ENCODE measurements at places on chromosomes 2 and 18. TPM values are rescaled to one million over a fixed set of nuclear protein-coding genes. Genes with fewer than 3 reads are reported as not detected.

GRCh38 chr18:55314615-55315237, 273.3 kb downstream of the TCF4 start:
- DNase-seq: no peak

- no peak for DNase-seq
Measured at GRCh38 chr2:109342256-109342850, 213.3 kb downstream of the SH3RF3 start.

GRCh38 chr2:241109210-241110088, 7.4 kb upstream of the MTERF4 start:
- no peak for DNase-seq

DNA sequence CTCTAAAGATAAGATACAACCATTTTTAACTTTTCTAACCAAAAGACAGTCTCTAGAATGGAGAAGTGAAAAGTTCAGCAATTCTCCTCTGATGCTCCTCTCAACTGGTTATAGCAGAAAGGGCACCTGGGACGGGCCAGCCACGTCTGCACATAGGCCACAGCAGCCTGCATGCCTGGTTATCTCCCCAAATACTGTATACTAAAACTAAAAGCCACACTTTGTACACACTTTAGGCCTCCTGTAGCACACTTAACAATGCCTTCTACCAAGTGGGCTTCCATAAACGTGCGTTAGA, 179.1 kb downstream of the ANKRD44 start:
- no peak for DNase-seq

DNA sequence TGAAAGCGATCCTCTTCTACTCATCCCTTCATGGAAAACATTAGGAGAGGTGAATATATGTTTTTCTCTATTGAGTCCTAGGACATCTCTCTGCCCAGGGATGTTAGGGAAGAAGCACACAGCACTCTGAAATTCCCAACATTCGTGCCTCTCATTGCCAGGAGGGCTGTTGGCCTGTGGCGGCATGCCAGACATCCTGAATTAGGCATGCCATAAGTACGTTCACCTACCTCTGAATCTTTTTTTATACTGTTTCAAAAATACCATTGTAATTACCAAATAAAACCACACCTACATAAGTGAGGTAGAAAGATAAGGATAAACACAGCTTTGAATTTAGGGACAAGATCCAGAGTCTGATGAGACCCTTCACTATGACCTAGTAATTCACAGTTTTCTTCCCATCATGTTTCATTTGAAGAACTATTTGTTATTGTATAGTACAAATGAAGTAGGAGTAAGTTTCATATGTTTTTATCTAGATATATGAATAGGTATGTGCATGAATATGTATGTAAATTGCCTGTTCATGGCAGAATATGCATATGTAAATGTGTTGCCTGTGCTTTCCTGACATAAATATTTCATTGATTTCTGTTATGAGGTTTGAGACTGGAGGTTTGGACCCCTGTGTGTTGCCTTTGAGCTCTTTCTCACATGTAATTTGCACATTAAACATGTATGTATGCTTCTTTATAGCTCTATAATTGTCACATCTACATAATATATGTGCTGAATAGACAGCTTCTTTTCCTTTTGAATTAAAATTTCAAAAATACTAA, 66.6 kb upstream of the STAM2 start:
- no peak for DNase-seq

GRCh38 chr2:98372121-98372520, 25.9 kb downstream of the CNGA3 start:
- no peak for DNase-seq

- peak; percentile 60 for DNase-seq
Measured at GRCh38 chr2:218074031-218074430, 5.0 kb downstream of the RUFY4 start.

- DNase-seq: peak; percentile 35
Measured at GRCh38 chr18:36572135-36572856, 256.5 kb downstream of the TPGS2 start.

GRCh38 chr2:7516484-7517063, 599.4 kb downstream of the RNF144A start:
- no peak for DNase-seq

- no peak for DNase-seq
Measured at GRCh38 chr2:3472296-3472695, 47.0 kb downstream of the ADI1 start.

DNA sequence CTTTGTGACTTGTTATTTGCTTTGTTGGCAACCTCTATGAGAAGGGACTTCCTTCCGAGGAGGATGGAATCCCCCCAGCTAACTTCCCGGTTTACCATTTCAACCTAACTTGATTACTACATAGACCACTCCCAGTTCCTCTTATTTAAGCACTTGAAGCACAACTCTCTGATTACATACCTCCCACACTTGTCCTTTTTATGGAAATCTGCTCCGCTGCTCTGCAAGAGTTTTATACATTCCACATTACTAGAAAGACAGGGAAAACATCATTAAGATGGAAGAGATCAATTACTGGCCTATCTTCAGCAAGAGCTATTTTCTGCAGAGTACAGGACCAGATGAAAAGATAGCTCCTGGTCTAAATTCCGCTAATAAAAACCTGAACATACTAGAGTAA, 160.0 kb upstream of the PGAP1 start:
- DNase-seq: no peak

- DNase-seq: no peak
Measured at GRCh38 chr2:224562831-224563230, 22.3 kb downstream of the CUL3 start.

GRCh38 chr2:170716851-170717598, 1.9 kb downstream of the SP5 start:
- DNase-seq: no peak

DNA sequence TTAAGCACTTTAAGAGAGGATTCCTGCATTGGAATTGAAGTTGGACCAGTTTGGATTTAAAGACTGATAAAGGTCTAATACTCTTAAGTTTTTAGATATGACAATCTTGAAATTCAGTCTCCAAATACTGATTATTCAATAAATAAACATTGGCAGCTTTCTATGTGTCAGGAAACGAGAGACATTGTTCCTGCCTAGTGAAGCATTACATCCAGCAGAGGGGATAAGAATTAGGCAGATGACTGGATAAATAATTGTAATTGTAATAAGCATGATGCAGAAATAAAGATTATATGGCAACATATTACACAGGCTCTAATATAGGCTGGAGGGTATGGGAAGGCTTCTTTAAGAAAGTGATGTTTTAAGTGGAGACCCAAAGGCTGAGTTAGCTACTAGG, 226.5 kb upstream of the MMADHC start:
- DNase-seq: no peak

GRCh38 chr2:46216213-46216612, 81.0 kb upstream of the EPAS1 start:
- no peak for DNase-seq

GRCh38 chr2:19753314-19753713, 148.5 kb downstream of the TTC32 start:
- DNase-seq: no peak

GRCh38 chr2:181978351-181979150, 7.1 kb upstream of the PPP1R1C start:
- DNase-seq: no peak

- DNase-seq: no peak
Measured at GRCh38 chr2:222677981-222678380, 6.5 kb downstream of the MOGAT1 start.

GRCh38 chr18:21270453-21270852, 28.4 kb downstream of the GREB1L start:
- no peak for DNase-seq

DNA sequence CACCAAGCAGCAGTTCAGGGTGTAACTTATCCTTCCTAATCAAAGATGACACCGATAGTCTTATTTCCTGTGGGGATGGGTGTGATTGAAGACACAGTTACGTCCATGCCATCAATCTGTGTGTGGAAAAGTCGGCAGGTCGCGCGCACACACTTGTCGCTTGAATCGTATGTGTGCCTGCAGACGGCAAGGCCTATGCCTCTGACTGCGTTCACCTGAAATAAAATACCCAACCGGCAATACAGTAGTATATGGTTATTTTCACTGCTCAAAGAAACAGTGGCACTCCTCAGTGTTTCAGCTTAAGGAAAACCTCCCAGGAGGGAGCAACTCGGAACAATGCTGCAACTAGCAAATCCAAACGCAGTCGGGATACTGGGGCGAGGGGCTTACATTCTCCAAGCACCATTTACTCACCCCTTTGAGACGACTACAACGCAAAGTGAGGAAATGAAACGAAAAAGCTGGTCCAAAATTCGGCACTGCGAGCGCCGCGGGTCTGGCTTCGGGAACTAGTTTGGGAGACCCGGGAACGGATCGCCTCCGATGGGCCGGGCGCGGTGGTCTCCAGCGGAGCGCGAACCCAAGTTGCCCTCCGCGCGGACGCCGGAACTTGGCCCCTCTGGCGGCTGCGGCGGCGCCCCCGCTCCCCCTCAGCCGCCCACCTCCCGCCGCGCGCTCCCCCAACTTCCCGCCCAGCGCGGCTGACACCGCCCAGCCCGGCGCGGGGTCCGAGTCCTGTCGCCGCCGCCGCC, 675 bp downstream of the PRKD3 start:
- DNase-seq: peak; percentile 13

DNA sequence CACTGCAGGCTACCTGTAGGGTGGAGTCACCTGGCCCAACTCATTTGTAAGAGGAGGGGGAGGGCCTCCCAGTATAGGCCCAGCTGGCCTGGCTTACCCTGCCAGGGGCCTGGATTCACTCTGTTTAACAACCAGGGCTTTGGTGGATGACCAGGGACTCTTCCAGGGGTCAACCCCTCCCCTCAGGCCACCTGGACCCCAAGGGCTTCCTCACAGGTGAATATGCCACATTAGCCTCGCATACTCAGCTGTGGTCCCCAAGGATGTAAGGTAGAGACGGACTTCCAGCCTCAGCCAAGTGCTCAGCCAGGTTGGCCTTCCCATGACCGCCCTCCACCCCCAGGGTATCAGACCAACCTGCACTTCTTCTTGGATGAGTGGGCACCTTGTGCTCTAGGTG, 8.8 kb upstream of the SH3RF3 start:
- peak; percentile 17 for DNase-seq

DNA sequence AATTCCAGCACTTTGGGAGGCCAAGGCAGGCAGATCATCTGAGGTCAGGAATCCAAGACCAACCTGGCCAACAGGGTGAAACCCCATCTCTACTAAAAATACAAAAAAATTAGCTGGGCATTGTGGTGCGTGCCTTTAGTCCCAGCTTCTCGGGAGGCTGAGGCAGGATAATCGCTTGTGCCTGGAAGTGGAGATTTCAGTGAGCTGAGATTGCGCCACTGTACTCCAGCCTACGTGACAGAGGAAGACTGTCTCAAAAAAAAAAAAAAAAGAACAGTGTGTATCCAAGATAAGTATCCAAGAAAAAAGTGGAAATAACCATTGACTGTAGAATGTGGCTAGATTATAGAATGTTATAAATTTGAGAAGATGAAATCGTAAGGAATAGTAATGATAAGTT, 142.1 kb downstream of the FAM124B start:
- no peak for DNase-seq

GRCh38 chr2:176507786-176508185, 238.5 kb downstream of the MTX2 start:
- DNase-seq: peak; percentile 54

GRCh38 chr2:70988151-70988550, 6.5 kb downstream of the TEX261 start:
- no peak for DNase-seq

GRCh38 chr18:10752382-10752781, 226.6 kb downstream of the NAPG start:
- DNase-seq: no peak

DNA sequence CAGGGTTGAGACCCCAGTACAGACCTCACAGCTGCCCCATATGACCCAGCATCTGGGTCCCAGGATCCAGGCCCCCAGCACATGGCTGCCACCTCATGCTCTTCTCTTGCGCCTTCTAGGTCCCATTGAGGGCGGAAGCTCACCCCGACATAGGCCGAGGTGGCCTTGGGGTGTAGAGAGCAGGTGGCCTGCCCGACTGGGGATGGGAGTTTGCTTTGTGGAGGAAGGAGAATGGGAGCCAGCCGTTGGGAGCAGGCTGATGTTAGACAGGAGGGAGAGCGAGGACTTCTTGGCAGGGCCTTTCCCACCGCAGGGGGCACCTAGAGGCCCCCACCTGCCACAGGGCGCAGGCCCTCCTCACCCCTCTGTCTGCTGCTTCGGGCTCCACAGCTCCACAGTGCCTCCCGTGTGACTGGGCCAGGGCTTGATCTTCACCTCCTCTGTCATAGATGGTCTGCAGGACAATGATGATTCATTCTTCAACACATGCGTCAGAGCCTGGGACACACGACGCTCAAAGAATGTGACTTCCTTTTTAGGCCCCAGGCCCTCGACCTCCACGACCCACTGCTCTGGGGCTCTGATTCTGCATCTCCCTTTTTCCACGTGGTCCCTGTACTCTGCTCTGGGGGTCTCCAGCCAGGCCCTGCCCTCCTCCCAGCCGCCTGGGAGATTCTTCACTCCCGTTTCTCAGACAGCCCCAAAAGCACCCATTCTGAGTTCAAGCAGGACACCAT, 86.6 kb upstream of the ODC1 start:
- DNase-seq: peak; percentile 52

- no peak for DNase-seq
Measured at GRCh38 chr2:26752656-26753055, 11.4 kb upstream of the SLC35F6 start.

- no peak for DNase-seq
Measured at GRCh38 chr2:115163572-115163971, 721.1 kb downstream of the DPP10 start.

DNA sequence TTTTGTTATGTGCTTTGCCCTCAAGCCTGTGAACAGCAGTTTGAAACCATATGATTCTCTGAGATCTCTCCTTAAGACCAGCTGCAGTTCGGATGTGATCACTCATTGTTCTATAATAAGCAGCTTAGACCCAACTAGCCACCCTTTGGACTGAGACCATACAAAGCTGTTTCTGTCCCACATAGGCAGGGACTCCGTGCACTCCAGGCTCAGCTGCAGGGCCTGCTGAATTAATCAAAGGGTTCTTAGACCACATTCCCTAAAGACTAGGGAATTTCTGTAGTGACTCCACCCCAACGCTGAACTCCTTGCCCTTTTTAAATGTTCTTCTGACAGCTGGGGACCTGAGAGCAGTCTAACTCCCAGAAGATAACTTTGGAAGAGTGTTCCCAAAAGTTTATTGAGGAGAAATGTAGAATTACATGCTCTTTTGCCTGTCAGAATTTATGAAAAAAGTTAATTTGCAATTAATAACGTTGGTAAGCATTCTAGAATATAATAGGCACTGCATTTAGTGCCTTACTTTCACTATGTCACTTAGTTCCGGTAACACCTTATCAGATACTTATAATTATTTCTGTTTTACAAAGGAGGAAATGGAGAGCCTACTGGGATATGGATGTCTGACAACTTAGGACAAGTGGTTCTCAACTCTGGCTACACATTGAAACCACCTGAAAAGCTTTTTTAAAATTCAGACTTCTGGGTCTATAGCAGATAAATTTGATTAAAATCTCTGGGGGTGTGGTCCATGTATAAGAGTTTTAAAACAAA, 42.3 kb downstream of the GULP1 start:
- DNase-seq: no peak

- no peak for DNase-seq
Measured at GRCh38 chr2:170997893-170998597, 69.0 kb downstream of the GORASP2 start.

- DNase-seq: no peak
Measured at GRCh38 chr18:23263551-23264235, 128.4 kb downstream of the CABLES1 start.

GKN2 gene
- total RNA-seq: not detected

ATP8B1 gene
- total RNA-seq: 16.7 TPM

LIMS3 gene
- total RNA-seq: 1.4 TPM

CYTIP gene
- not detected for total RNA-seq

SERPINB11 gene
- total RNA-seq: not detected

TMEM163 gene
- total RNA-seq: 2.4 TPM

PTPRN gene
- not detected for total RNA-seq

MLPH gene
- 283 TPM for total RNA-seq

LINC00305 gene
- total RNA-seq: not detected

REG1A gene
- not detected for total RNA-seq

All from PC-9 (cell line).